Placental epithelial cell (primary cell): ENCODE measurements at places on chromosomes 13 and 19. TPM values are rescaled to one million over a fixed set of nuclear protein-coding genes. Genes with fewer than 3 reads are reported as not detected.

The COX6B2 gene
- total RNA-seq: 0.11 and 0.79 TPM in 2 replicates

The DLL3 gene
- under 0.01 TPM in 1 of 2 replicates, not detected in the other for total RNA-seq

The NCR1 gene
- total RNA-seq: not detected in 2 replicates

The GJB2 gene
- not detected in 2 replicates for total RNA-seq

The CEACAM5 gene
- not detected in 2 replicates for total RNA-seq

The CDC42EP5 gene
- total RNA-seq: 42.7 and 84.4 TPM in 2 replicates

The STOML3 gene
- not detected in 2 replicates for total RNA-seq

The KLK4 gene
- total RNA-seq: not detected in 2 replicates

The SLITRK6 gene
- 155 and 272 TPM in 2 replicates for total RNA-seq

The EXOC3L2 gene
- total RNA-seq: 0.11 TPM in 1 of 2 replicates, not detected in the other

The ZNF568 gene
- 9.4 and 14.1 TPM in 2 replicates for total RNA-seq

The HCN2 gene
- 0.33 and 0.39 TPM in 2 replicates for total RNA-seq

The SIAH3 gene
- total RNA-seq: not detected in 2 replicates

The OR10H1 gene
- not detected in 2 replicates for total RNA-seq

The PLEKHA4 gene
- 1.2 and 3.9 TPM in 2 replicates for total RNA-seq

The SMIM44 gene
- not detected in 2 replicates for total RNA-seq

The TPRX2 gene
- total RNA-seq: not detected in 2 replicates

The FCAR gene
- not detected in 2 replicates for total RNA-seq

The MCEMP1 gene
- not detected in 2 replicates for total RNA-seq

The SGTA gene
- 43.2 and 64.3 TPM in 2 replicates for total RNA-seq

The CEACAM4 gene
- total RNA-seq: not detected in 2 replicates

The CFAP97D2 gene
- not detected in 2 replicates for total RNA-seq

The IZUMO2 gene
- 0.39 TPM in 1 of 2 replicates, not detected in the other for total RNA-seq

The IFI30 gene
- total RNA-seq: 7.9 and 22.0 TPM in 2 replicates

The THSD8 gene
- not detected in 2 replicates for total RNA-seq

The NRTN gene
- total RNA-seq: 0.65 and 1.2 TPM in 2 replicates

The KLK7 gene
- total RNA-seq: not detected in 2 replicates

The FLT1 gene
- under 0.01 and 0.11 TPM in 2 replicates for total RNA-seq

The POLD1 gene
- 37.8 and 45.5 TPM in 2 replicates for total RNA-seq

The IFNL2 gene
- not detected in 2 replicates for total RNA-seq

The RNF113B gene
- not detected in 2 replicates for total RNA-seq

The TPTE2 gene
- not detected in 2 replicates for total RNA-seq

The SLC25A41 gene
- total RNA-seq: not detected in 2 replicates

The ZNF486 gene
- total RNA-seq: 5.6 and 11.4 TPM in 2 replicates

The NLRP4 gene
- not detected in 2 replicates for total RNA-seq

The SIGLECL1 gene
- total RNA-seq: not detected in 2 replicates

The IL27RA gene
- total RNA-seq: 0.39 and 0.65 TPM in 2 replicates

The CALR3 gene
- 0.79 TPM in 1 of 2 replicates, not detected in the other for total RNA-seq

The FFAR2 gene
- not detected in 2 replicates for total RNA-seq

The C19orf73 gene
- 1.2 and 1.3 TPM in 2 replicates for total RNA-seq

The APOC1 gene
- total RNA-seq: 0.79 TPM in 1 of 2 replicates, not detected in the other

The PGLYRP2 gene
- not detected in 2 replicates for total RNA-seq

The CRLF1 gene
- total RNA-seq: 0.87 and 3.1 TPM in 2 replicates

The AP2S1 gene
- 311 and 326 TPM in 2 replicates for total RNA-seq

The SERTAD3 gene
- total RNA-seq: 55.0 and 79.2 TPM in 2 replicates

The ZNF726 gene
- 4.1 and 5.9 TPM in 2 replicates for total RNA-seq

The ZNF558 gene
- total RNA-seq: 35.9 and 46.7 TPM in 2 replicates

The EPS8L1 gene
- 45.9 and 64.6 TPM in 2 replicates for total RNA-seq

The TUBA3C gene
- total RNA-seq: not detected in 2 replicates

The VSTM1 gene
- not detected in 2 replicates for total RNA-seq

The ATXN8OS gene
- total RNA-seq: not detected in 2 replicates

The SYNE4 gene
- total RNA-seq: 8.5 and 10.2 TPM in 2 replicates

The KIR3DL2 gene
- under 0.01 TPM in 1 of 2 replicates, not detected in the other for total RNA-seq

The TMEM145 gene
- total RNA-seq: not detected in 2 replicates

The SIGLEC12 gene
- not detected in 2 replicates for total RNA-seq

The SULT2A1 gene
- not detected in 2 replicates for total RNA-seq
